ENCODE measurements at places on chromosomes 13 and 19. TPM values are rescaled to one million over a fixed set of nuclear protein-coding genes. Genes with fewer than 3 reads are reported as not detected.
A peak's percentile ranks its signal among the peaks of the same experiment; 100 is the strongest.

GRCh38 chr19:41912899-41913537 is 15.2 kb downstream of the ERFL start:
- H3K4me3 ChIP-seq: no peak overlapping the region
- H3K4me1 ChIP-seq: peaks cover 22% of the 10 kb centered on the region
- peaks cover 21% of the 10 kb centered on the region for H3K36me3 ChIP-seq

GRCh38 chr19:4456476-4456842 is 1.1 kb downstream of the UBXN6 start:
- H3K4me1 ChIP-seq: peaks cover 16% of the 10 kb centered on the region
- H3K36me3 ChIP-seq: peaks cover 4% of the 10 kb centered on the region
- peak overlapping the region; percentile 92 for H3K27ac ChIP-seq
- peak overlapping the region; percentile 96 for H3K4me3 ChIP-seq
- DNase-seq: peak; percentile 66

DNA sequence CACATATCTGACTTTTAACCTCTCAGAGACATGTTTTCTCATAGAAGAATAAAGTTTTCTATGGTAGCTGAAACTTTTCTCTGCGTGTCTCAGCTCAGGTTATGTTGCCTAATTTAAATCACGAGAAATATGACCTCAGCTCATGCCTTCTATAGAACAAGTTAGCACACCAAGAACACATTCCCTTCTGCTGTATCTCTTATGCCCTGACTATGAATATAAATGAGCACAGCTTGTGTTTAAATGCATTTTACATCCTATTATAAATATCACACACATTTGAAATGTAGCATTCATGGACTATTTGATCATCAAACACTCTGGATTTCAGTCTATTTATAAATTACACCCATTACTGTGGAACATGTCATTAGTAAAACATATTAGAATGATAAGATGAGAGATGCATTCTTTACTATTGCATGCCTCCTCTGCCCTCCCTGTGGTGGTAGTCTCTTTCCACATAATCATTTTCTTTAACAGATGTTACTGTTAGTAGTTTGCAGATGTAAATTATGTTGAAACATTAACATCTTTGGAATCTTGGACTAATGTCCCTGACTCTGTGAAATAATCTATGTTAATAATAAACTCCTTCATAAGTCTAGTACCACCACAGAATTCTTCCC is 2044.9 kb upstream of the PCDH20 start:
- no peak overlapping the region for H3K27ac ChIP-seq
- H3K36me3 ChIP-seq: no peaks in the 10 kb centered on the region
- no peak overlapping the region for H3K4me3 ChIP-seq
- no peak for DNase-seq
- H3K4me1 ChIP-seq: no peaks in the 10 kb centered on the region

DNA sequence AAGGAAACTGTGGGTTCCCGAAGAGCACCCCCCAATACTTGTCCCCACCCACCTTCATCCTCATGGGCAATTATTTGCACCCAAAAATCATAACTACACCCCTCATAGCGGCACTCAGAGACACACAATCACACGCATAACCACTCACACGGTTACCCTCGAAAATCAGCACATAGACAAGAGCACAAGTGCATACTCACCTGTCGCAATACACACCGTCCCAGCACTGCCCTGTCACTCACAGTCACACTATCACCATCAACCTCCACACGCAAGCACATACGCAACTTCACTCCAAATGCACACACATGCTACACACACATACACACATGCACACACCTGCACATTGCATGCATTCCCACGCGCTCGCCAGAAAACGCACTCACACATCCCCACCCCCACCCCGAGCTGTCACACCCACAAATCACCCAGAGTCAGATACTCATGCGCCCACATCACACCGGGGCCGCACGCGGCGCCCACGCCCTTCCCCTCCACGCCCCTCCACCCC is 535 bp downstream of the COL5A3 start:
- H3K36me3 ChIP-seq: no peaks in the 10 kb centered on the region
- H3K4me1 ChIP-seq: peaks cover 21% of the 10 kb centered on the region
- peaks cover 49% of the 10 kb centered on the region for H3K27me3 ChIP-seq
- no peak for DNase-seq
- H3K4me3 ChIP-seq: no peak overlapping the region

- H3K27me3 ChIP-seq: no peaks in the 10 kb centered on the region
- no peaks in the 10 kb centered on the region for H3K4me1 ChIP-seq
- H3K36me3 ChIP-seq: no peaks in the 10 kb centered on the region
- peak; percentile 83 for DNase-seq
- H3K27ac ChIP-seq: peak within 1 kb of the TSS; percentile 82
- H3K4me3 ChIP-seq: no peak within 1 kb of the TSS
Observed at GRCh38 chr19:56507446-56508289, at the start of gene ZNF471. ZNF471 (plus strand) TSS chr19:56507855; CDS start chr19:56511572, 3,717 bp downstream.

DNA sequence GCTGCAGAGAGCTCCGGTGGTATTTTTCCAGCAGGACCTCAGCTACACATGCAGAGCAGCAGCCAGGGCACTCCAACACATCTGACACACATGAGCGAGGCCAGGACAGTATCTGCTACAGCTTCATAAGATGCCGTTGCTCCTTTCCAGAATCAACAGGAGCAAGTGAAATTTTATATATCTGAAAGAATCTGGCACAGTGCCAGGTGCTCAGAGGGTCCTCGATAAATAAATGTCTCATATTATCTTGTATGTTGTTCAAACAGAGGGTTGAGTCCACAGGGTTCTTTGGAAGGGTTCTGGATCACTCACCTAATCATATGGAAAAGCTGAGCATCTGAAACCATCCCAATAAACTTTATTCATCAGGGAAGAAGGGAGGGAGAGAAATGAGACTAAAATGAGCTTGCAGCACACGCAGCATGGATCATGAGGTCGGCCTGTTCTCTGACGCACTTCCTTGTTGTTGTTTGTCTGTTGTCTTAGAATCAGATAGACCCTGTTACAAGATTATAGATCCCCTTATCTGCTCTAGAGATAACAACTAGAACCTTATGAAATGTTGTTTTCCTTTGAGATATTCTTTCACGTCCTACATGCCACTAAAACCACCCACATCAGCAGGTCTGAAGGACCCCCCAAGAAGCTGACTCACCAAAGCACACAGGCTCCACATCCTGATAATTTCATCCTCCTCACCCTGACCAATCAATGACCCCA is 3.2 kb upstream of the METTL21C start:
- no peaks in the 10 kb centered on the region for H3K4me1 ChIP-seq
- H3K4me3 ChIP-seq: no peak overlapping the region
- H3K36me3 ChIP-seq: no peaks in the 10 kb centered on the region
- H3K27ac ChIP-seq: no peak overlapping the region

- peak; percentile 87 for DNase-seq
- peak within 1 kb of the TSS; percentile 97 for H3K4me3 ChIP-seq
- peaks cover 3% of the 10 kb centered on the region for H3K27me3 ChIP-seq
- H3K36me3 ChIP-seq: peaks cover 27% of the 10 kb centered on the region
- H3K27ac ChIP-seq: peak within 1 kb of the TSS; percentile 99
Observed at GRCh38 chr13:42272115-42272803, at the start of gene AKAP11. AKAP11 (plus strand) TSS chr13:42272152; CDS start chr13:42286349, 14,197 bp downstream.

C3 gene
- 5.3 TPM for total RNA-seq

DNA sequence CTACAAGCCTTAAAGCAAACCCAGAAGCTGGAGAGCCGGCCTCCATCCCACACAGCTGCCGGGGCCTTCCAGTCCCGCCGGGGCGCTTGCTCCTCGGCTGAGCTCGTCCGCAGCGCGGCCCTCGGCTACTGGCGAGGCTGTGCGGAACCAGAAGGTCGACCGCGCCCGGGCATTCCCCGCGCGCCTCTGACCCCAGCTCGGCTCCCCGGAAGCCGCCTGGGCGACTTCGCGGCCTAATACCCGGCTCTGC is 863 bp downstream of the ANKRD10 start:
- H3K27ac ChIP-seq: peak overlapping the region; percentile 92
- H3K4me3 ChIP-seq: peak overlapping the region; percentile 92
- H3K36me3 ChIP-seq: peaks cover 39% of the 10 kb centered on the region
- no peak for DNase-seq

- no peak for DNase-seq
- H3K27me3 ChIP-seq: no peaks in the 10 kb centered on the region
- H3K36me3 ChIP-seq: peaks cover 24% of the 10 kb centered on the region
- H3K4me1 ChIP-seq: no peaks in the 10 kb centered on the region
- H3K4me3 ChIP-seq: no peak overlapping the region
Observed at GRCh38 chr13:39740761-39741160, 85.3 kb downstream of the COG6 start.

MEDAG gene
- not detected for total RNA-seq

DNA sequence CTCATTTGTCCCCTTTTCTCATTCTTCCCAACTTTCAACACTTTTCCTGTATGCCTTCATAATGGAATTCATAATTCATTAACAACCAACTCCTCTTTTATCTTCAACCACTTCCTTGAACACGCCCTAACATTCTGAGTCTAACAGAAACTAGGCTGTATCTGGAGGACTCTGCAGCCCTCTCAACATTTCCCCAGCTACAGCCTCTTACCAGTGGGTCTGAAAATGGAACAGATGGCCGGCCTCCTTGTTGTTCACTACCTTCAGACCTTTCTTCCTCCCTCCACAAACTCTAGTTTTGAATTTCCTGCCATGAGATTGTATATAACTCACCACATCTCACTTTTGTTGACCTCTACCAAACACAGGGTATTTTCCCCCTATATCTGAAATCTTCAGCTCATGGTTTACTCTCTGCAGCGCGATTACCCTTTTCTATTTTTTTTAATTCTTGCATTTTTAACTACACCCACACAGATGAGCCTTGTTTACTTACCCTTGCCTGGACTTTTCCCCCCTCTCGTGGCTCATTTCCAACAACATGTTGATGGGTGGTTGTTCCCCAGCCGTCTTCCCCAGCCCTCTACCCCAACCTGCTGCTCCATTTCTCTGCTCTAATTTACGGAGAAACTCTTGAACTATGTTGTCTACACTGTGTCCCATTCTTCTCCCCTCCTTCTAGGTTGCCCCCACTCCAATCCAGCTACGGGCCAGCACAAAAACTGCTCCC is 846 bp downstream of the ZNF790 start:
- DNase-seq: no peak
- H3K27ac ChIP-seq: no peak overlapping the region
- H3K4me1 ChIP-seq: peaks cover 4% of the 10 kb centered on the region
- H3K36me3 ChIP-seq: peaks cover 59% of the 10 kb centered on the region
- H3K27me3 ChIP-seq: no peaks in the 10 kb centered on the region

- no peak for DNase-seq
- H3K36me3 ChIP-seq: no peaks in the 10 kb centered on the region
- H3K27ac ChIP-seq: no peak overlapping the region
- no peak overlapping the region for H3K4me3 ChIP-seq
- H3K4me1 ChIP-seq: no peaks in the 10 kb centered on the region
Observed at GRCh38 chr13:76552041-76552772, 334.0 kb downstream of the KCTD12 start.

DAPK3 gene
- total RNA-seq: 45.6 TPM

CBARP gene
- 1.9 TPM for total RNA-seq

DNA sequence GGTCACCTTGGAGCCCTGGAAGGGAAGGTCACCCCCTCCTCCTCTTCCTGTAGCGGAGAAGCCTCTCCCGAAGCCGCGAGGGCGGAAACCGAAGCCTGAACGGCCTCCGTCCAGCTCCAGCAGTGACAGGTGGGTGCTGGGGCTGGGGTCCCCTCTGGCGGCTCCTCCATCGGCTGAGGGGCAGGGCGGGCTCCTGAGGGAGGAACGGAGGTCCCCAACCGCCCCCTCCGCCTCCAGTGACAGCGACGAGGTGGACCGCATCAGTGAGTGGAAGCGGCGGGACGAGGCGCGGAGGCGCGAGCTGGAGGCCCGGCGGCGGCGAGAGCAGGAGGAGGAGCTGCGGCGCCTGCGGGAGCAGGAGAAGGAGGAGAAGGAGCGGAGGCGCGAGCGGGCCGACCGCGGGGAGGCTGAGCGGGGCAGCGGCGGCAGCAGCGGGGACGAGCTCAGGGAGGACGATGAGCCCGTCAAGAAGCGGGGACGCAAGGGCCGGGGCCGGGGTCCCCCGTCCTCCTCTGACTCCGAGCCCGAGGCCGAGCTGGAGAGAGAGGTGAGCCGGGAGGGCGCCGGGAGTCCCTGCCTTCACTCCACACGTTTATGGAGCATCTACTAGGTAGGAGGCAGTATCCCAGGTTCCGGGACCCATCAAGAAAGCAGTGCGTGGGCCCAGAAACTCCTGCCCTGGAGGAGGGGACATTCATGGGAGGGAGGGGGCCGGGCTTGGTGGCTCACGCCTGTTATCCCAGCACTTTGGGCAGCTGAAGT is 22.0 kb downstream of the HDGFL2 start:
- DNase-seq: no peak
- no peak overlapping the region for H3K27ac ChIP-seq
- no peak overlapping the region for H3K4me3 ChIP-seq
- H3K27me3 ChIP-seq: no peaks in the 10 kb centered on the region
- H3K4me1 ChIP-seq: no peaks in the 10 kb centered on the region

MISP gene
- not detected for total RNA-seq

GRCh38 chr19:33211794-33212435 is 13.7 kb downstream of the SLC7A10 start:
- H3K27ac ChIP-seq: no peak overlapping the region
- H3K36me3 ChIP-seq: no peaks in the 10 kb centered on the region
- no peaks in the 10 kb centered on the region for H3K27me3 ChIP-seq
- H3K4me3 ChIP-seq: no peak overlapping the region
- no peaks in the 10 kb centered on the region for H3K4me1 ChIP-seq
- DNase-seq: no peak

DNA sequence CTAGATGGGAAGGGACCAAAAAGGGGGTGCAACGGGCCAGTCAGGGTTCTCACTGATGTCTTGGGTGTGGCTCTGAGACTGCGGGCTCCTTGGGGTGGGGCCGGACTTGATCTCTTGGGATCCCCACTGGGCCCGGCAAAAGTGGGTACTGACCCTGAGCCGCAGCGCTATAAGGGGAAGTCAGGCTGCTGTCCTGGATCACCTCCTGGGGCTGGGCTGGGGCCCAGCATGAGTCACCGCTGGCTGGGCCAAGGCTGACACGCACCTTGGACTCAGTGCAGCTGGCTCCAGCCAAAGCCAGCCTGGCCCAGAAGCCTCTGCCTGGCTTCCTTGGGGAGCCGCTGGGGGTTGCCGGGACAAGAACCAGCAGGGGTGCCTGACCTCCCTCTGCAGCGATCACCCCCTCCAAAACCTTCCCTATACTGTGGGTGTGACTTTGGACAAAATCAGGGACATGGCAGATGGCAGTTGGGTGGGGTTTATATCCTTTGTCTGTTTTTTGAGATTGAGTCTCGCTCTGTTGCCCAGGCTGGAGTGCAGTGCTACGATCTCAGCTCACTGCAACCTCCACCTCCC is 617 bp upstream of the IQCN start:
- peaks cover 31% of the 10 kb centered on the region for H3K4me1 ChIP-seq
- peaks cover 1% of the 10 kb centered on the region for H3K27me3 ChIP-seq
- no peak overlapping the region for H3K27ac ChIP-seq

- no peak for DNase-seq
- H3K4me3 ChIP-seq: no peak overlapping the region
- H3K27me3 ChIP-seq: peaks cover 9% of the 10 kb centered on the region
- H3K4me1 ChIP-seq: peaks cover 19% of the 10 kb centered on the region
Observed at GRCh38 chr13:51838240-51838846, 6.6 kb downstream of the TMEM272 start.

GRIK5 gene
- total RNA-seq: 4.9 TPM

SELENOV gene
- not detected for total RNA-seq

GRCh38 chr19:11089254-11090013 is at the start of gene LDLR:
LDLR (plus strand) TSS chr19:11089463; CDS start chr19:11089549, 86 bp downstream.
- H3K27ac ChIP-seq: peak within 1 kb of the TSS; percentile 100
- H3K36me3 ChIP-seq: peaks cover 35% of the 10 kb centered on the region
- DNase-seq: peak; percentile 97
- H3K4me3 ChIP-seq: peak within 1 kb of the TSS; percentile 97
- H3K27me3 ChIP-seq: no peaks in the 10 kb centered on the region
- H3K4me1 ChIP-seq: peaks cover 28% of the 10 kb centered on the region

ZSCAN22 gene
- total RNA-seq: 4.2 TPM
